ENCODE measurements at places on chromosomes 4 and X.
A peak's percentile ranks its signal among the peaks of the same experiment; 100 is the strongest.

- no peak for DNase-seq
These were observed 47.3 kb downstream of the ARHGAP24 start for GRCh38 chr4:85522277-85522676.

DNA sequence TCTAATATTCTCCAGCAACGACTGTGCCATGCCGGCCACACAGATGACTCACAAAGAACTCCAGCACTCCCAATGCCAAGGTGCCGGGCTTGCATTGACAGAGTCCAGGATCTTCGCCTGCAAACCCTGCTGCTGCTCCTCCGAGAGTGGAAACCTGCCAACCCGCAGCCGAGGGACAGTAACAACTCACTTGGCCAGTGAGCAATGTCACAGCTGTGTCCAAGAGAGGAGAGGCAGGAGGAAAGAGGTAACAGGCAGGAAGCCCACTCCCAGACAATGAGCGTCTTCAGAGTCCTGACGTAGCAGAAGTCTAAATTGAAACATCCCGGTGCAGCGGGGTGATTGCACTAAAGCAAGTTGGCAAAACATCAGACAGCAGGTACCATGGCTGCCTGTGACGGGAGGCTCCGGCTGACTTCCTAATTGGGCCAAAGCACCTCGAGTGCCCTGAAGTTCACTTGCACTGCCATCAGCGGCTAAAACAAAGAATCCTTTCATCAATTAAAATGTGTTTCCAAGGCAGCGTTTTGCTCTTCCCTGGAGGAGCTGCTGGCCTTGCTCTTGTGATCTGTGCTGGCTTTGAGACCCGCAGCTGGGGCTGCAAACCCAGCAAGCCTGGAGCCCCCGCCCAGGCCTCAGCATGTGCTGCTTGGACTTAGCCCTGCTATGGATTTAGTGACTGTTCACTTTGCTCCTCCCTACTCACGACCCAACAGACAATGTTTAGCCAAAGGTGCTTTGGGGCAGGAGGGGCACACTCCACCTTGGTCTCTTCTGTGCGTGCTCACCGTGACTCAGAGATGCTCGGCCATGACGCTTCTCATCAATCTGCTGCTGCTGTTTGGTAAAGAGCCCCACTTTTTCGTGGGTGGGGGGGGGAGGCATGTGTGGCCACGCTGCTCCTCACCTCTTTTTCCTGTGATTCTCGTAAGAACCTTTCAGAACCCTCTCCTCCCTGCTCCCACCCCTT is 36.5 kb downstream of the DCTD start:
- no peak for DNase-seq

DNA sequence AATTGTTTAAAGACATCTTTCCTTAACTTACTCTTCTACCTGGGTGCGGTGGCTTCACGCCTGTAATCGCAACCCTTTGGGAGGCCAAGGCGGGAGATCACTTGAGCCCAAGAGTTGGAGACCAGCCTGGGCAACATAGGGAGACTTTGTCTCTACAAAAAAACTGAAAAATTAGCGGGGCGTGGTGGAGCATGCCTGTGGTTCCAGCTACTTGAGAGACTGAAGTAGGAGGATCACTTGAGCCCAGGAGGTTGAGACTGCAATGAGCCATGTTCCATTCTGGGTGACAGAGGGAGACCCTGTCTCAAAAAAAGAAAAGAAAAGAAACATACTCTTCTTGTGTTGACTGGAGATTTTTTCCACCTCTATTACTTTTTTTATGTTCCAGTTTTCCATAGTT is 181.9 kb downstream of the RAPGEF2 start:
- no peak for DNase-seq

DNA sequence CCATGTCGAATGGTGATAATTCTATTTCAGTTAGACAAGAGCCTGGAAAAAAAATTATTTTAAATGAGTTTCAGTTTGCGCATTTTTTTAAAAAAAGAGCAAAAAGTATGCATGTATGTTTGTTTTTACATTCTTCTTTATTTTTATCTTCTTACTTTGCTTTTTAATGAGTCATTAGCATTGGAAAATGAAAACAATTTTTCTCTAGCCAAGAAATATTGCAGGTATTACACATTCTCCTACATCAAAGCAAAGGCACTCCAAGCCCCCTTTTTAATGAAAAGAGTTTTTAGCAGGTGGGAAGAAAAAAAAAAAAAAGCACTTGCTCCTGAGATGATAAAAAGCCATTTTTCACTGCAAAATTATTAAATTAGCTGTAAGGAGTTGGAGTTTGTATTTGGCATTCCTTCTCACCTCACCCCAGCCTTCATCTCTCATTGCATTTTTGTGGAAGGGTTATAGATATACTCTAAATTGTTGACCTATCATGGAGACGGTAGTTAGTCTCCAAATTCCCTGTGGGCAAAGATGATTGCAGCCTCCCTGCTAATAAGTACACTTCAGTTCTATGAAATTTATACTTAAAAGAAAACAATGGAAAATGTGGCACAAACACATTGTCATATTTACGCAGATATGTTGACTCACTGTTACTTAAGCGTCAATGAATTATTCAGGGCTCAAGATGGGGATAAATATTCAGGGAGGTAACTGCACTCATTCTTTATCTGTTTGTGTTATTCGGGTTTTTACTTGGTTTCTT is 43.8 kb downstream of the PALLD start:
- no peak for DNase-seq

DNA sequence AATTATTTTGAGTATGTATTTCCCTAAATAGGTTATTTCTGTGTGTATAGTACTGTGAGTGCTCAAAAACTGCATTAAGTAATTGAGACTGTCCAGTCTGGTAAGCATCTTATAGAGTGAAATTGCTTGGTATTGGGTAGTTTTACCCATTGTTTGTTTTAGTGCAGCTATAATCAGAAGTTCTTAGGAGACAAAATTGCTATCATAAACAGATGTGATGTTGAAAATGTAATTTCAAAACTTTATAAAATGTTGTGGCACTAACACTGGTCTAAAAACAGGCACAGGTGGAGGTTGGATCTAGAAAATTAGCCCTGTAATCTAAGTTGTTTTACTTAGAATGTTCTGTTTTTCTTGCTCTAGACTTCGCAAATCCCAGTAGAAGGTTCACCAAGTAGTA is 46.8 kb downstream of the RAPGEF2 start:
- DNase-seq, result no peak

DNA sequence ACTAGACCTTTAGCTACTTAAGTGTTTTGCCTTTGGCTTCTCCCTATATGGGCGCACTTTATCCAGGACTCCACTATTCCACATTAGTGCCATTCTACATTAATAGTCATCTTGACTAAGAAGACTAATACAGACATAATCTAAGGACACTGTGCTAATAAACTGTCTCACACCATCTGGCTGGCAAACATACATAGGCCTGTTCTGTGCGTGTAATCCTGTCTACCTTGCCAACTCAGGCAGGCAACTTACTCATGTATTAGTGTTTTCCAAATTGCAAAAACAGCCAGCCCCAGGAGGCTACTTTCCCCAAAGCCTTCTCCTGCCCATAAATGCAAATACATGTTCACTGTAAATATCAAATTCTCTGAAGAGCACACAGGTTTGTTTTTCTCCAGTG is 587.3 kb downstream of the TMA16 start:
- DNase-seq, result no peak

GRCh38 chr4:82984459-82984858 is 26.2 kb downstream of the LIN54 start:
- no peak for DNase-seq

DNA sequence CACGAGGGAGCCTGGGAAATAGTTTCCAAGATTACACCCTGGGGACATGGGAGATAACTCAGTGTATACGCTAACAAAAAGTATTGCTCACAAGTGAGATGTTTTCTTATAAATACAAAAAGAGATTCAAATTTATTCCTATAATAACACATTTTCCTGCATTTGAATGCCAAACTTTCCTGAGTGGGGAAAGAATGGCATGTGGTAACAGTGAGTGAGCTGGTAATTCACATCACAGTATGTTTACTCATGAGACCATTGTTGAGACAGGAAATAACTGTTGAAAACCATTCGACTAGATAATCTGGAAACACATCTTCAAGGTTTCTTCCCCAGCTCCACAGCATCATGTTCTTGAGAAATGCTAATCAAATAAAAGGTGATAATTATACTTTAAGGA is 109.1 kb downstream of the TASL start:
- DNase-seq, result no peak

GRCh38 chr4:123507376-123507775 is 110.8 kb downstream of the SPRY1 start:
- DNase-seq, result no peak

- no peak for DNase-seq
These were observed 1.7 kb downstream of the OCIAD1 start for GRCh38 chr4:48832571-48832970.

- no peak for DNase-seq
These were observed 116.7 kb downstream of the KLHL8 start for GRCh38 chr4:87103691-87104187.

DNA sequence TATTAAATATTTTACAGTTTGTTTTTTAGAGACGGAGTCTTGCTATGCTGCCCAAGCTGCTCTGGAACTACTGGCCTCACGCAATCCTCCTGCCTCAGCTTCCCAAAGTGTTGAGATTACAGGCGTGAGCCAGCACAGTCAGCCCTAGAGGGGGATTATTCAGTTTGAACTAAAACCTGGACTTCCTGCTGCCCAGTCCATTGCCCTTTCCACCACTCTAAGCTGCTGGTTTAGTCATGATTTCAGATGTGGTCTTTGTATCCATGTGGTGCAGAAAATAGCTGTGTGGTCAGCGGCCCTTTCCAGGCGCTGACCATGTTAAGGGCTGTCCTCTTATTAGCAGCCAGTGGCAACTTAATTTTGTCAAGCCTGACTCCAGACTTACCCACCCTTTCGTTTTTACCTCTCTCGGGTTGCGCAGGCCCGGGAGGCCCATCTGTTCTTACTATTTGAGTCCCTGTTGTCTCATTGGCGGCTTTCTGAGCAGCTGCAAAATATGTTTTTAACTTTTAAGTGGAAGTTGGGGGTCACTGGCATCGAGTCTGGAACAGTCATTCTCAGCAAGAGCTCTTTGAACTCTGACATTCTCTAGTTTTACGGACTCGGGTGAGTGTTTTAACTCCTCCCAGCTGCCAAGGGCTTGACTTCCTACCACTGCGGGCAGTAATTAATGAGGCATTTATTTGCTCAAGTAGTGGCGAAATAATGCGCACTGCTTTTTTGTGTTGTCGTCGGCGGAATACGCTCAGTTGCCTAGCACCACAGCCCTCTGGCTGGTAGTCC is 773 bp upstream of the VMA21 start:
- DNase-seq, result peak; percentile 25

Measured in Panc1 (cell line).